ENCODE measurements at places on chromosomes 1 and 21. TPM values are rescaled to one million over a fixed set of nuclear protein-coding genes. Genes with fewer than 3 reads are reported as not detected.

DNA sequence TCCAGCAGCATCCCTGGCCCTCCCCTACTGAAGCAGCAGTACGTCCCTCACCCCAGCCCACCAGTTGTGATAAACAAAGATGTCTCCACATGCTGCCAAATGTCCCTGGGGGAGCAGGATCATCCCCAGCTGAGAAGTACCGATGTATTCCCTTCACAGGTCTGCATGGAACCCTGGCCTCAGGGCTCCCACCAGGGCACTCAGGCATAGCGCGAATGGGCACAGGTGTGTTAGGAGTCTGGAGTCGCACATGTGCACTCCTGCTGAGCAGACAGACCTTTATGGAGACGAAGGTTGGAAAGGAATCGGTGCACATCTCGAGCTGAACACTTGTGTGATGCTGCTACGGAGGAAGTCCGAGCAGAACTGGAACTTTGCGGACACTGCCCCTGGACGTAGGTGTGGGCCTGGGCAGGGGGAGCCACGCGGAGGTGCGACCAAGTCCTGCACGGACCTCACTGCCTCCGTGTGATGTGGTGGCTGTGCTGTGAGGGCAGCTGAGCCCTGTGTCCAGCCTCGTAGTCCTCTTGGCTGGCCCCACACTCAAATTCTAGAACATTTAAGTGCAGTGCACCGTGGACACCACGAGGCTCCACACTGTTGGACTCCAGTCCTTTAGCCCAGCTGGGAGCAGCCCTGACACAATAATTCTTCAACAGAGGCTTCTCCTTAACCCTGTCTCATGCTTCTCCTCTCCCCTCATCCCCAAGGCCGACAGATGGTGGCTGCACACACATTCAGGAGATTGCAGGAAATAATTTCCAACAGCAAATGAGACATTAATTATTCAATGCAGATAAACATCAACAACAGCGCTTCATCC is 43.4 kb downstream of the RSPH1 start:
- peaks cover 86% of the 10 kb centered on the region for H3K4me1 ChIP-seq
- no peak overlapping the region for H3K4me3 ChIP-seq
- no peak for DNase-seq
- peak overlapping the region; percentile 71 for H3K27ac ChIP-seq

- H3K27ac ChIP-seq, result no peak overlapping the region
- H3K4me1 ChIP-seq, result no peaks in the 10 kb centered on the region
- no peak for DNase-seq
- H3K27me3 ChIP-seq, result no peaks in the 10 kb centered on the region
- H3K4me3 ChIP-seq, result no peak overlapping the region
Observed at GRCh38 chr1:40210511-40211204, 37.1 kb upstream of the TMCO2 start.

GRCh38 chr1:220787069-220787619 is 431 bp downstream of the MTARC1 start:
- H3K36me3 ChIP-seq, result no peaks in the 10 kb centered on the region
- H3K27me3 ChIP-seq, result peaks cover 34% of the 10 kb centered on the region
- no peak overlapping the region for H3K27ac ChIP-seq
- H3K4me3 ChIP-seq, result no peak overlapping the region

DNA sequence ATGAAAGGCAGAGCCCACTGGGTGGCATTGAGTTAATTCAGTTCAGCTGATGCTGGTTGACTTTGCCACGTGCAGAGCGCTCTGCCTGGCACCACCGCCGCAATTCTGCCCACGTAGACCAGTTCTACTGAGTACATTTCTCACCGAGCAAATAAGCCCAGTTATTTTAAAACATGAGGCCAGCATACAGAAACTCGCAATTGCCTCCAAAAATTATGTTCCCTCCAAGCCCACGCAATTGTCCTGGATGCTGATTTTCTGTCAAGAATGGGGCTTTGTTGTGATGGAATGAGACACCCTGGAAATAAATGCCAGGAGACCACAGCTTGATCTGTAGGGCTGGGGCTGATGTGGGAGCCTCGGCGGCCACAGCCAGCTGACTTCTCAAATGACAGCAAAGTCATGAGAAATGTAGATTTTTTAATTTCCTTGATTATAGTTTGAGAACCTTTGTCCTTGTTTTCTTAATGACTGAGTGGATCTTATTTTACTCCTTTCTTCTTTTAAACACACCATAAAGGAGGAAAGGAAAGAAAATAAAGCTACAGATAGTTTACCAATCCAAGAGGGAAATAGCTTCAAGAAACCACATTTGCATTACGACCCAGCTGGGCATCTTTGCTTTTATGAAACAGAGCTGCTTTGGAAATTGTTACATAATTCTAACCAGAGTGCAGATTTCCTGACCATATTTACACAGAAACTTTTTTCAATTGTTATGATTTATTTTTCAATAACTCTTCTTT is 11.6 kb upstream of the PARP1 start:
- no peak overlapping the region for H3K4me3 ChIP-seq
- H3K4me1 ChIP-seq, result peaks cover 20% of the 10 kb centered on the region
- H3K27me3 ChIP-seq, result peaks cover 9% of the 10 kb centered on the region
- H3K36me3 ChIP-seq, result no peaks in the 10 kb centered on the region
- H3K27ac ChIP-seq, result no peak overlapping the region

DNA sequence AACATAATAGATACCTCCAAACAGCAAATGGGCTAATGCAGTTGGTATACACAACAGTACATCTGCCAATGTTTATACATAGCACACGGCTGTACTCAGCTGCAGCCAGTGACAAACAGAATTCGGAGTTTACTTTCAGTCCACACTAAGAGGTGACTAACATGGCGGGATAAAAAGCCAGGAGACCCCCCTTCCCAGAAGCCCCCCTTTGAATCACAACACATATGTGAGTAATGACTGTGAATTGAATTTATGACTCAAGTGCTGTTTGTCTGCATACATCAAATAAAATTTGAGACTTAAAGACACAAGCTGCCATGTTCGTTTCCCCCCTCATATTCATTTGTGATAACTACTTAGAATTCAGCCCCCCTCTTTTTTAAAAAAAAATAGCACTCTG is 113.2 kb downstream of the RUNX1 start:
- DNase-seq, result peak; percentile 34
- no peaks in the 10 kb centered on the region for H3K27me3 ChIP-seq
- H3K27ac ChIP-seq, result peak overlapping the region; percentile 75

- no peak overlapping the region for H3K27ac ChIP-seq
- H3K36me3 ChIP-seq, result no peaks in the 10 kb centered on the region
- no peaks in the 10 kb centered on the region for H3K27me3 ChIP-seq
- H3K4me3 ChIP-seq, result no peak overlapping the region
- H3K4me1 ChIP-seq, result no peaks in the 10 kb centered on the region
Observed at GRCh38 chr1:57164584-57164983, 198.8 kb upstream of the C8B start.

- H3K4me3 ChIP-seq, result no peak overlapping the region
- no peaks in the 10 kb centered on the region for H3K4me1 ChIP-seq
- H3K36me3 ChIP-seq, result no peaks in the 10 kb centered on the region
- H3K27ac ChIP-seq, result no peak overlapping the region
Observed at GRCh38 chr1:34066981-34067603, 97.9 kb downstream of the CSMD2 start.

DNA sequence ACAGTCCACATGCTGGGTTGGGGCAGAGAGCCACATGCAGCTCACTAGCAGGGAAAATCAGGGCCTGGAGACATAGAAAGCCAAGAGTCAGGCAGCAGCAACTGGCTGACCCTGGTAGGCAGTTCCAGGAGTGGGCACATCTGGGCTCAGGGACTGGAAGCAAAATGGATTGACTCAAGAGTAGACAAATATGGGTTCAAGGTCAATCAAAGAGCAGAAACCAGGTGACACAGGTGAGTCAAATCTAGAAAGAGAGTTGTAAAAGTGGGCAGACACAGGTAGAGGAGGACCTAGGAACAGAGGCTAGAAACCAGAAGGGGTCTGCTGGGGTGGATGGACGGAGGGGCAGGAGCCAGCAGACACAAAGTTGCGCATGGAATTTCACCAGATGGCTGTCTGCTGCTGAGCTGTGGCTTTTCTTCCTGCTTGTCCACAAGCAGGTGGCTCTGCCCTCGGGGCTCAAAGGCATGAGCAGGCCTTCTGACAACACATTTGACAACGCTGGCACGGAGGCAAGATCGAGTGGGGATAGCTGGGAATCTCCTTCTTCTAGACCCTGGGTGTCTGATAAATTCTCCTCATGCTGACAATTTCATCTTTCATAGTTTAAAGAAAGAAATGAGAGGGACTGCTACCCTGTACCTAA is 40.8 kb upstream of the IGSF3 start:
- H3K4me1 ChIP-seq, result peaks cover 7% of the 10 kb centered on the region
- no peak overlapping the region for H3K4me3 ChIP-seq
- H3K36me3 ChIP-seq, result no peaks in the 10 kb centered on the region
- H3K27me3 ChIP-seq, result no peaks in the 10 kb centered on the region
- no peak for DNase-seq
- H3K27ac ChIP-seq, result no peak overlapping the region

- no peaks in the 10 kb centered on the region for H3K4me1 ChIP-seq
- no peak for DNase-seq
- no peak overlapping the region for H3K27ac ChIP-seq
- H3K36me3 ChIP-seq, result no peaks in the 10 kb centered on the region
Observed at GRCh38 chr1:164563721-164564360, 4.9 kb downstream of the PBX1 start.

- no peaks in the 10 kb centered on the region for H3K27me3 ChIP-seq
- no peaks in the 10 kb centered on the region for H3K4me1 ChIP-seq
- H3K36me3 ChIP-seq, result no peaks in the 10 kb centered on the region
- peak; percentile 1 for DNase-seq
- H3K4me3 ChIP-seq, result peak overlapping the region; percentile 82
Observed at GRCh38 chr1:85708829-85709227, 595 bp upstream of the ZNHIT6 start.

- no peak overlapping the region for H3K27ac ChIP-seq
- DNase-seq, result no peak
- H3K4me1 ChIP-seq, result peaks cover 5% of the 10 kb centered on the region
- H3K36me3 ChIP-seq, result no peaks in the 10 kb centered on the region
- no peak overlapping the region for H3K4me3 ChIP-seq
Observed at GRCh38 chr21:29308456-29308783, 9.7 kb downstream of the BACH1 start.

DNA sequence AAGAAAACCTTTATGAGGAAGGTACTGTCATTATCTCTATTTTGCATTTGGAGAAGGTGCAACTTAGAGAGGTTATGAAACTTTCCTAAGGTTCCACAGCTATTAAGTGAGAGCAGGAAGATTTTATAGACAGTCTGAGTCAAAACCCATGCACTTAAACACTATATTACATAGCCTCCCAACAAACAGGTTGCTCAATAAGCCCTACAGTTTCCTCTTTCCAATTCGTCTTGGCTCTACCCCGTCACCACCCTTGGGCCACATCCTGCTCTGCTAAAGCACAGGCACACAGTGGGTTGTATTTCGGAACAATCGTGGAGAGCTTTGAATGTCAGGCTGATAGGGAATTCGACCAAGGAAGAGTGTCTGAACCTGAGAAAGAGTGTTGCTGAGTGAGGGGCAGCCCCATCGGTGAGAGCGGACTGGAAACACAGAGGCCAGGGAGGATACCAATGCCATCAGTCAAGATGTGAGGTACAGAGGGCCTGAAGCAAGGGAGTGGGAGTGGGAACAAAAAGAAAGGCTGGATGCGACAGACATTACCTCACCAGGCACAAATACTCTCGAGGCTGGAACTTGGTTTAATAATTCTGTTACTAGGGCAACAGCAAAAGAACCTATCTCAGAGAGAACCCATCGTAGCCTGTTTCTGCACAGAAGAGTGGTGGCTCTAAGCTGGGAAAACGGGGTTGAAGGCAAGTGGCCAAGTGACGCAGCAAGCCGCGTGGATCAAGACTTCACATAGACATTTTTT is 6.3 kb upstream of the LRRC52 start:
- H3K27me3 ChIP-seq, result no peaks in the 10 kb centered on the region
- H3K27ac ChIP-seq, result no peak overlapping the region
- no peaks in the 10 kb centered on the region for H3K4me1 ChIP-seq
- DNase-seq, result no peak

- H3K27ac ChIP-seq, result no peak overlapping the region
- no peak for DNase-seq
Observed at GRCh38 chr1:238562341-238562740, 671.6 kb upstream of the ZP4 start.

- DNase-seq, result no peak
- no peaks in the 10 kb centered on the region for H3K4me1 ChIP-seq
- no peak overlapping the region for H3K27ac ChIP-seq
- no peak overlapping the region for H3K4me3 ChIP-seq
- H3K36me3 ChIP-seq, result no peaks in the 10 kb centered on the region
Observed at GRCh38 chr1:162706606-162707005, 74.3 kb downstream of the DDR2 start.

DNA sequence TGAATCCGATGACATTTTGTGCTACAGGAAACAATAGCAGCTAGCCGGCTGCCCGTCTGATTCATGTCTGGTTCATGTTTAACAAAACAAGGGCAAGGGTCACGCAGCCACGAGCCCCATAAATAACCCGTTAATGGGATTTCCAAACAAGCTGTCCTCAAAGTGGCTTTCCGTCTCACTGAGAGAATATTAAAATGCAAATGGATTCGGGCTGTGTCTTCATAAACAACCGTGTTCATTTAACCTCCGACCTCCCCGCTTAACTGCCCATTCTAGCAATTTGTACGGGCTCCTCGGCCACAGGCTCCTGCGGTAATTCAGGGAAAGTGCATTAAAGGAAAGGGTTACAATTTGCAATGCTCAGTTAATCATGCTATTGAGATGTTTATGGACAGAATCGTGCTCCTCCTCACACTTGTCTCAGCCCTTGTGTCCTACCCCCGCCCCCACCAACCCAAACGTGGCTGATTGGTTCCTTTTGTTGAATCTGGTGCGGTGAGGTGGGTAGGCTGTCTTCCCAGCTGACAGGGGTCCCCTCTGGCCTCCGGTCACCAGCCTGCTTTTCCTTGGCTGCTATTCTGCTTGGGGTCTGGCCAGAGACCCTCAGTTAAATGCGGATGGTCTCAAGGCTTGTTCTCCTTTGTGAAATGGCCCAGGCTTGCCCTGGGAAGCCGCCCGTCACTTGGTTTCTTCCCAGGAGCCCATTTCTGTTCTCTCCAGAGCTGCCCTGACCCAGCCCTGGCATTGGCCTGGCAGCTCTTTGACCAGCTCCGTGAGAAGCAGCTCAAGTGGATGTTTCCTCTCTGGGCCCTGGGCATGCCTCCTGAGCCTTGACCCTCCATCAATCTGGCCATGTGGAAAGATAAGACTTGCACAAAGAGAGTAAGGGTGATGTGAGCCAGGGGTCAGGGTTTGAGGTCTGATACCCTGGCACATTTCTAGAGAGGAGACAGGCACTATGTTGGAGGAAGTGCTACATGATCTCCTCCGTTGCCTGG is 200.7 kb upstream of the POU3F1 start:
- DNase-seq, result no peak
- H3K4me1 ChIP-seq, result no peaks in the 10 kb centered on the region
- H3K27me3 ChIP-seq, result no peaks in the 10 kb centered on the region
- no peaks in the 10 kb centered on the region for H3K36me3 ChIP-seq
- no peak overlapping the region for H3K27ac ChIP-seq
- no peak overlapping the region for H3K4me3 ChIP-seq

- no peaks in the 10 kb centered on the region for H3K27me3 ChIP-seq
- DNase-seq, result no peak
- no peak overlapping the region for H3K27ac ChIP-seq
- H3K36me3 ChIP-seq, result peaks cover 19% of the 10 kb centered on the region
- H3K4me3 ChIP-seq, result no peak overlapping the region
Observed at GRCh38 chr1:41528106-41528505, 43.6 kb upstream of the EDN2 start.

LIPI gene
- not detected for total RNA-seq

ETV3L gene
- total RNA-seq, result 0.14 TPM

SSR2 gene
- 262 TPM for total RNA-seq

SLC25A34 gene
- total RNA-seq, result 0.42 TPM

RAB13 gene
- total RNA-seq, result 12.3 TPM

AMY1C gene
- total RNA-seq, result 2.5 TPM

MFAP2 gene
- total RNA-seq, result 6.8 TPM
